ENCODE measurements at places on chromosomes 1 and 21.

GRCh38 chr1:118989006-118989815, 1.1 kb upstream of the TBX15 start:
- DNase-seq, result no peak

- DNase-seq, result no peak
Observed at GRCh38 chr1:176517484-176517883, 54.5 kb downstream of the PAPPA2 start.

DNA sequence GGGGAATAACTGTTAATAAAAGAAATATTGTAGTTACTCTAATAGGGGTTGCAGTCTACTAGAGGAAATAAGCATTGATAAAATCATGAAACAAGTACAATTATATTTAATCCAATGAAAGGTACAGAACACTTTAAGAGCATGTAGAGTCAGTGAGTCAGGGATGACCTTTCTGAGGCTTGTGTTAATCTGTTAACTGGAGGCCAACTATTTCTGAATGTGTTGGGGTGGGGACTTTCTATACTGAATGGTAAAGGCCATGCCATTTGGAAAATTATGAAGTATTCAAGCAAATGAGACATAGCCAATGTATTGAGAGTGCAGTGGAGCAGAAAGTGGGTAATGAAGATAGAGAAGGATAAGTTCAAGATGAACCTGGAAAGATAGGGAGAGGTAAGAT, 646.2 kb downstream of the ADGRL2 start:
- DNase-seq, result no peak

GRCh38 chr1:224185208-224185607, 2.2 kb downstream of the DEGS1 start:
- no peak for DNase-seq

- DNase-seq, result no peak
Observed at GRCh38 chr1:227726924-227727599, 8.0 kb downstream of the JMJD4 start.

- no peak for DNase-seq
Observed at GRCh38 chr1:172112576-172112975, 271.3 kb downstream of the DNM3 start.

DNA sequence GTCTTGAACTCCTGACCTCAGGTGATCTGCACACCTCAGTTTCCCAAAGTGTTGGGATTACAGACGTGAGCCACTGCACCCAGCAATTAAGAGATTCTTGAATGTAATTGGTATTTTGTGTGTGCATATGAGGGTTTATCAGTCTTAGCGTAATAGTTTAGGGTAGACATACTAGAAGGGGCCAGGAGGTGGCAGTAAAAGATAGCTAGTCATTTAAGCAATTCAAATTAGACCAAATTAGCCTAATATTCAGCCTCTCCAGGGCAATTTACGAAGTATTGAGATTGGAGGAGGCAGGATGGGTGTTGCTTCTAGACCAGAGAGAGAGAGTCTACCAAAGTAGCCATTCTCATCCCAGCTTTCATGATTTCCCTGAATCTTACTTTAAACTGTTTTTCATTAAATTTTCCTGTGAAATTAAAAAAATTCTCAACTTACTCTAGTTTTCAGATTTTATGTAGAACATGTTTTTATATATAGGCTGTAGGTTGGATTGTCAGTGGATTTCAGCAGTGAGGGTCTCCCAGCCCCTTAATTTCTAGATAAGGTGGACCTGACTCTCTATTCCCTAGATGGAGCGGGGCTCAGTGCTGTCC, 119.7 kb downstream of the HHAT start:
- DNase-seq, result peak; percentile 90

DNA sequence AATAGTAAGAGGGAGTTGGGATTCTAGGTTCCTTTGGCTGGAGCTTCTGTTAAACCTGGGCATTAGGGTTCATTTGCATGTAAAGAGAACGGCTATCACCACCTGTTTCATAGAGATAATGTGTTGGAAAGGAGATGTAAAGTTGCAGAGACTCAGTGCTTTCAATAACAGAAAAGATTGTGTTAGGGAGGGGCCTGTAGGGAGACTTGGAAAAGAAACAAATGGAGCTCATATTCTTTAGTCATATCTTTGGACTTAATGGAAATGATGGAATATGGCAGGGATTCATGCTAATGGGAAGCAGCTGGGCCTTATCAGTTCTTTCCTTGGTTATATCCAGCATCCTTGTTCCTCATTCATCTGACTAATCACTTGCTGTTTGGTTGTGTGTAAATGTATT, 144.9 kb downstream of the CD247 start:
- no peak for DNase-seq

GRCh38 chr21:37257967-37258877, 8.9 kb downstream of the VPS26C start:
- peak; percentile 84 for DNase-seq

DNA sequence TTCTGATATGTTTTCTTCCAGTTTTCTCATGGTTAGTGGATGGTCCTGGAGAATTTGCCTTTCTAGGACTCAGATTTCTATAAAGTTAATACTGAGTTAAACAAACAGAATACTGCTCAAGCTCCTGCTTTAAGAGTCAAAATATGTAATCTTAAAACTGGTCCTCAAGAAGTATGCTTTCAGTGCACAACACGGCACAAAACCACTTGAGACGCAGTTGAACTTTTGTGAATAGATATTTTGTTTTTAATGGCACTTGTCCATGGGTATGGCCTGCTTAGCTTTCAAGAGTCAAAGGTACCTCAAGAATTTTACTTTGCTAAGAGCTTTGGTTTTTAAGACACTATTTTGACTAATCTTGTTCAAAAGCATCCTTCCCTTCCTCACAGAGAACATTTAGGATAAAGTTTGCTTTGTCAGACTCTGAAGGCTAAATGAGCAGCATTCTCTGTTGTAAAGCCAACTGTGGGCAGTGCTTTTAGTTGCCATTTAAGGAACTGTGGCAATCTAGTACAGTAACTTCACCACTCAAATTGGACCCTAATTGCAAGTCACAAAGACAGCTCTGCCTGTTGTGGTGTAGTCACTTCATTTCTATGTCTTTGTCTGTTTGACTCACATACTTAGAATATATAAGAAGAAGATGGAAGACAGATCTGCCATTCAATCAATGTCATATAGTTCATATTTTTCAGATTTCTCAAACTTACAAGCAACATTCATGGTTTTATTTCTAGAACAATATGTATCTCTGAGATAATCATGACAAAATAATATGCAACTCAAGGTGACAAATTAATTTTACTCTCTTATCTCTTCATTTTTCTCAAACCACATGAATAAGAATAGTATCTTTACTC, 28.8 kb downstream of the SAMD13 start:
- DNase-seq, result no peak

- no peak for DNase-seq
Observed at GRCh38 chr1:94773296-94773809, 46.8 kb upstream of the SLC44A3 start.
